Mesendoderm (in vitro differentiated cells): ENCODE measurements at places on chromosomes 6 and 20.

DNA sequence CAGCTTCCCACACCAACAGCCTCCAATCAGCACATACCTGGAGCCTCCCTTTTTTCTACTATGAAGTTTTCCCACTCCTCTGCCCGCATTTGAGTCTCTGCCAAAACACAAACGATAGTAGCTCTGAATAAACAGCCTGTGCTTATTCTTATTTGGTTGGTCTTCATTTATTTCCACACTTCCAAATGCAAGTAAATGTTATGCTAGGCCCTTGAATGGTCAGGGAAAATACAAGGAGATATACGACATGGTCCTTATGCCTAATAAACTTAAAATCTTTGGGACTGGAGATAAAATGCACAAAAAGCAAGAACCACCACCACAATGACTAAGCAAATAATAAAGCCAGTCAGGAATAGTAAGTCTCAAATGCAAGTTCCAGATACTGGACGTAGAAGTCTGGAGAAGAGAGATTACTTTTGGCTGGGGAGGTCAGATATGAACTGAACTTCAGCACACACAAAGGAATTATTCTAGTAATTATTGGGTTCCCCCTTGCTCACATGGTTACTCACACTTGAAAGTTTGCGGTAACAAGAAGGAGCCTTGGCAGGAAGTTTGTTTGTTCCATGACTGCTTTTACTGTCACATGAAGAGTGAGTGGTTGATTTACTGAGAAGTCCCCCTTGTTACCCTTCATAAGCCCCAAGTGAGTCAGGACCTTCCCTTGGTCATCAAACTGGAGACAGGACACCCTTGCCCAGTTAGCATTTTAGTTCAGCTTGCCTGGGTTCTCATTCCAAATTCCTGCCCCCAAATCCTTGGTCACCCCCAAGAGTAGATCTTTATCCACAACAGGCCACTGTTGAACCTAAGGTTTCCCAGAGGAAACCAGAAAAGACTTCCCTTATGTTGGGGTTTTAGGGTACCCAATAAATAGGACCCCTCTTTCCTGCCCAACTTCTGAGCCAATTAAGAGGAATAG, 511.2 kb upstream of the JARID2 start:
- H3K27me3 ChIP-seq, result no peaks in the 10 kb centered on the region
- no peak overlapping the region for H3K4me3 ChIP-seq
- no peak overlapping the region for H3K27ac ChIP-seq
- no peak for DNase-seq

DNA sequence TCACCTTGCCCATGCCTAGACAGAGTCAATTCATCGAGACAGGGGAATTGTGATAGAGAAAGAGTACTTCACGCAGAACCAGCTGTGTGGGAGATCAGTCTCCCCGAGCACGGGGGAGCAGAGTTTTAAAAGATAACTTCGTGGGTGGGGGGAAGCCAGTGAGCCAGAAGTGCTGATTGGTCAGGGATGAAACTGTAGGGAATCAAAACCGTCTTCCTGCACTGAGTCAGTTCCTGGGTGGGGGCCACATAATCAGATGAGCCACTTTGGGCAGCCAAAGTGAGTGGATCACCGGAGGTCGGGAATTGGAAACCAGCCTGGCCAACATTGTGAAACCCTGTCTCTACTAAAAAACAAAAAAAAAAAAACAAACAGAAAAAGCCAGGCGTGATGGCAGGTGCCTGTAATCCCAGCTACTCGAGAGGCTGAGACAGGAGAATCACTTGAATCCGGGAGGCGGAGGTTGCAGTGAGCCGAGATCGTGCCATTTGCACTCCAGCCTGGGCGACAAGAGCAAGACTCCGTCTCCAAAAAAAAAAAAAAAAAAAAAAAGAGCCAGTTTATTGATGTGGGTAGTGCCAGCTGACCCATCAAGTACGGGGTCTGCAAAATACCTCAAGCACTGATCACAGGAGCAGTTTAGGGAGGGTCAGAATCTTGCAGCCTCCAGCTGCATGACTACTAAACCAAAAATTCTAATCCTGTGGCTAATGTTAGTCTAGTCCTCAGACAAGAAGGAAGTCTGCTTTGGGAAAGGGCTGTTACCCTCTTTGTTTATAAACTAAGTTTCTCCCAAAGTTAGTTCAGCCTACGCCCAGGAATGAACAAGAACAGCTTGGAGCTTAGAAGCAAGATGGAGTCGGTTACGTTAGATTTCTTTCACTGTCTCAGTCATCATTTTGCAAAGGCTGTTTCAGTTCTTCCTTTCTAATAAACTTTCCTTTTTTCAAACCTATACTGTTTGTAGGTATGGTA, 3.9 kb upstream of the TRIM39 start:
- peaks cover 2% of the 10 kb centered on the region for H3K4me1 ChIP-seq
- H3K4me3 ChIP-seq, result no peak overlapping the region
- no peak overlapping the region for H3K27ac ChIP-seq
- H3K27me3 ChIP-seq, result no peaks in the 10 kb centered on the region
- no peaks in the 10 kb centered on the region for H3K36me3 ChIP-seq

DNA sequence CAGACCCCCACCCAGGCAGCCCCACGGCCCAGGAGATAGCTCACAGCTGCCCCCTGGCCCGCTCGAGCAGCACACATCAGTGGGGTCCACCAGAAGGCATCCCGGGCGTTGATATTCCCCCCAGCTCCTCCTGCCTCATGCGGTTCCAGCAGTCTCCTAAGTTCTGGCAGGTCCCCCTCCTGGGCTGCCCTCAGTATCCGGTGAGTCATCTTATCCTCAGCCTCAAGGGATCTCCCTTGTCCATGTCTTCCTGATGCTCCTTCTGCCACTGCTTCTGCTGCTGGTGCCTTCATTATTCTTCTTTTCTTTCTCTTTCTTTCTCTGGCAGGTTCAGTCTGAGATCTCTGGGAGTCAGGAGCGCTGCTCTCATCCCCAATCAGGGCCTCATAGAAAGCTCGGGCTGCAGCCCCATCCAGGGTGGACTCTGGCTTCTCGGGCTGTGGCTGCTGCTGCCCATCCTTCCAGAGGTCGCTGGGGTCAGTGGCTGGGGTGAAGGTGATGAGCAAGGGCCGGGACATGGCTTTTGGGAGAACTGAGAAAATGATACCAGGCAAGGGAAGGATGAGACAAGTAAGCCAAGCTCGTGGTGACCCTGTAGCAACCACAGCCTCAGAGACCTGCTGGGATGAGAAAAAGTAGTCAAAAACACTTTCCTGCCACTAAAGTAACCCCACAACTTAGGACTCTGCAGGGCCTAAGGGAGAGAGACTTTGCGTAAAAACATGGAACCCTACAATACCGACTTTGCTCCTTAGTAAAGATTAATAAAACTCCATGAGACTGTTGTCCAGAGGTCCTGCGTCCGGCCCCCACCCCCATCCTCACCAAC, 622 bp downstream of the GPANK1 start:
- H3K27me3 ChIP-seq, result no peaks in the 10 kb centered on the region
- peaks cover 9% of the 10 kb centered on the region for H3K36me3 ChIP-seq
- peak; percentile 73 for DNase-seq
- peaks cover 11% of the 10 kb centered on the region for H3K4me1 ChIP-seq

DNA sequence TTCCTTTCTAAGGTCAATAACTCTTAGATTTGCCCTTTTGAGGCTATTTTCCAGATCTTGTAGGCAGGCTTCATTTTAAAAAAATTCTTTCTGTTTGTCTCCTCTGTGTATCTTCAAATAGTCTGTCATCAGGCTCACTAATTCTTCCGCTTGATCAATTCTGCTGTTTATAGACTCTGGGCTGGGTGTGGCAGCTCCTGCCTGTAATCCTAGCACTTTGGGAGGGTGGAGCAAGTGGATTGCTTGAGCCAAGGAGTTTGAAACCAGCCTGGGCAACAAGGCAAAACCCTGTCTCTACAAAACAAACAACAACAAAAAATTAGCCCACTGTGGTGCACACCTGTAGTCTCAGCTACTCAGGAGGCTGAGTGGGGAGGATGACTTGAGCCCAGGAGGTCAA, 40.0 kb upstream of the SCP2D1 start:
- no peak for DNase-seq
- H3K4me1 ChIP-seq, result no peaks in the 10 kb centered on the region
- no peaks in the 10 kb centered on the region for H3K27me3 ChIP-seq
- no peak overlapping the region for H3K27ac ChIP-seq
- no peaks in the 10 kb centered on the region for H3K36me3 ChIP-seq
- H3K4me3 ChIP-seq, result no peak overlapping the region

DNA sequence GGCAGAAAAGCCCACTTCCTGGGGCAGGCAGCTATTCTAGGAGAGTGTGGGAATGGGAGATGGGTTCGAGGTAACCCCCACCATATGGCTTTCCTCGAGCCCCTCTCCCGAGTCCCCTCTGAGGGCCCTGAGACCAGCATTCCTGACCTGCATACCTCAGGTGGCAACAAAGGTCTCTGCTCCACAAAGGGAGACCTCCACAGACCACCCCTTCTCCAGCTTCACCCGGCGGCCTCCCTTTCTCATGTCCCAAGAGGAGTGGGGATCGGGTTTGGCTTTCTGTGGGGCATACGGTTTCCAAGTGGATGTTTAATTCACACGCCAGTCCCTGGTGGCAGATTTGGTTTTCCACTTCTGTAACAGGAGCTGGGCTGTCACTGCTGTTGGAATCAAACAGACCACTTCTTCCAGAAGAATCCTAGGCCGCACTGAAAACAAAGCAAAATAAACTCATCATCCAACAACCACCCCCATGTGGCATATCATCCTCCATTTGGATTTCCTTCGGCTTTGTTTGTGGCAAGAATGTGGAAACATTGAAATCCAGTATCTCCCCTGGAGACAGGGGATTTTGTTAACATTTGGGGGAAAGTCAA, 83.2 kb downstream of the DLL1 start:
- DNase-seq, result no peak
- H3K27ac ChIP-seq, result no peak overlapping the region
- H3K4me1 ChIP-seq, result no peaks in the 10 kb centered on the region
- no peak overlapping the region for H3K4me3 ChIP-seq
- H3K27me3 ChIP-seq, result no peaks in the 10 kb centered on the region
- no peaks in the 10 kb centered on the region for H3K36me3 ChIP-seq

DNA sequence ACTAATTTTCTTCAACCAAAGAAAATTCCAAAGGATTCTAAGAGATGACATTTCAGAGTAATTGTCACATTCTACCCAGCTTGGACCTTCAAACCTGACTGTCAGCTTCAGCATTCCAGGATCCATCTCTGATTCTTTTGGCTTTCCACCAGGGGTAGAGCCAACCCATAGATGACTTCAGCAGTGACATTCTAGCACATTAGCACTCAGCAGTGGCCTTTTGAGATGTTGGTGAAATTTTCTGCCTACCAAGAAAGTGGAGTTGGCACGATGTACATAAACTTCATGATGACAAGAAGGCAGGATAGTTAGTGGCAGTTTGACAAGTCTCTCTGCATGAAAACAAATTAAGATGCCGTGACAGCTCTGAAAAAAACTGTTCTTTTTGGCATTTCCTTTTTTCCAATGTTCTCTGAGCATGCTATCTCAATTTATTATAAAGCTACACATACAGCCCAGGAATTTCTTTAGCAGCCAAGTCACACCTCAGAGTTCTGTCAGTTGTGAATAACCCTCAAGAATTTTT, 466.5 kb upstream of the RNF217 start:
- H3K27me3 ChIP-seq, result no peaks in the 10 kb centered on the region
- no peaks in the 10 kb centered on the region for H3K36me3 ChIP-seq
- no peak overlapping the region for H3K27ac ChIP-seq
- H3K4me1 ChIP-seq, result peaks cover 2% of the 10 kb centered on the region

DNA sequence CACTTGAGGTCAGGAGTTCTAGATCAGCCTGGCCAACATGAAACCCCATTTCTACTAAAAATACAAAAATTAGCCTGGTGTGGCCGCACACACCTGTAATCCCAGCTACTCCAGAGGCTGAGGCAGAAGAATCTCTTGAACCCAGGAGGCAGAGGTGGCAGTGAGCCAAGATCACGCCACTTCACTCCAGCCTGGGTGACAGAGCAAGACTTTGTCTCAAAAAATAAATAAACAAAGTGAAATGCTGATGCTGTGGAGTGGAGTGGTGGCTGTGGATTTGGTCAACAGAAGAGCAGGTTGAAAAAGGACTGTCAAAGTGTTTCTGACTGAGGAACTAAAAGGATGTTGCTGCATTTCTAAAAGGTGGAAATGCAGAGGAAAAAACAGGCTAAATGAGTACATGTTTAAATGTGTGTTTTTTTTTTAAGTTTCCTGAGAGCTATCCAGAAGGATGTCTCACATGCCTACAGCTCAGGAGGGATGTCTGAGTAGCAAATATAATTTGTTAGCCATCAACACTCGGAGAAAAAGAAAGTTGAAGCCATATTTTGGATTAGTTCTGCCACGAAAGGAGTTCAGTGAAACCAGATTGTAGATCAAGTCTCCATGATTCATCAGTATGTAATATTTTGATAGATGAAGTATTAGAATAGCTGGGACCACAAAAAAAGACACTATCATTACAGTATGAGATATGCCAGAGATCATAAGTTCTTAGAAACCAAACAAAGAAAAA, 621.1 kb upstream of the ADGRB3 start:
- H3K27me3 ChIP-seq, result no peaks in the 10 kb centered on the region
- no peaks in the 10 kb centered on the region for H3K36me3 ChIP-seq
- no peak overlapping the region for H3K27ac ChIP-seq
